ENCODE measurements at places on chromosomes 3 and 15. TPM values are rescaled to one million over a fixed set of nuclear protein-coding genes. Genes with fewer than 3 reads are reported as not detected.

DNA sequence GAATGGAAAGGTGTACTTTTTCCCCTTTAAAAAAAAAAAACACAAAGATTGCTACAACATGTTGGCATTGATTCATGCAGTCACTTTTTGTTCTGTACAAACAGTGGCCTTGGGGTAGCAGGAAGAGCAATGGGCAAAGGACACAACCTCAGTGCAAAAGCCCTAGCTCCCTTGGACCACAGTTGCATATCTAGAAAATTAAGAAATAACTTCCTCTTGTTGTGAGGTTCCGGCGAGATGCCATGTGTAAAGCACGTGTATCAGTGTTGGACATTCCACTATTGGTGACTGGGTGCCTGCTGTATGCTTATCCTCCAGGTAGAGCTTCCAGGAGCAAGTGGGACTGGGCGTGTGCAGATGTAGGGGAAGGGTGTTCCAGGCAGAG, 164.5 kb downstream of the THSD4 start:
- DNase-seq = no peak

- DNase-seq = no peak
Measured at GRCh38 chr15:99437315-99438223, 128.2 kb upstream of the MEF2A start.

DNA sequence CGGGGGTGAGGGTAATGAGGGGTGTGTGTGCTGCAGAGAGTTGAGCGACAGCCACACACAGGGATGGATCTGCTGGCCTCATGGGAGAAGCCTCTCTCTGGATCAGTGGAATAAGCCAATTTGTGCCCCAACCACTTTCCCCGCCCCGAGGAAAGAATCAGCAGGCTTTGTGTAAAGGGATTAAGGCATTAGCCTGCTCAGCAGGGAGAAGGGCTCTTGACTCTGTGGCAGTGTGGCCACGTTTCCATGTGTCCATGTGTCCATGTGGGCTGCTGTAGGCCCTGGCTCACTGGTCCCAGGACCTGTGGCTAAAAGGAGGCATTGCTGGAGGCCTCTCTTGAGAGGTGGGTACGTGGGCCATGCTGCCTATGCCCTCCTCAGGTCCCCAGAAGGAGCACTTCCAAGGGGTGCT, 104.7 kb downstream of the HMG20A start:
- DNase-seq = no peak

GRCh38 chr3:126373146-126373613, 16.0 kb upstream of the KLF15 start:
- no peak for DNase-seq

The CBLB gene
- total RNA-seq = 68.4 TPM

The UTS2B gene
- 0.64 TPM for total RNA-seq
